ENCODE measurements at places on chromosomes 11 and 22.
A peak's percentile ranks its signal among the peaks of the same experiment; 100 is the strongest.

DNA sequence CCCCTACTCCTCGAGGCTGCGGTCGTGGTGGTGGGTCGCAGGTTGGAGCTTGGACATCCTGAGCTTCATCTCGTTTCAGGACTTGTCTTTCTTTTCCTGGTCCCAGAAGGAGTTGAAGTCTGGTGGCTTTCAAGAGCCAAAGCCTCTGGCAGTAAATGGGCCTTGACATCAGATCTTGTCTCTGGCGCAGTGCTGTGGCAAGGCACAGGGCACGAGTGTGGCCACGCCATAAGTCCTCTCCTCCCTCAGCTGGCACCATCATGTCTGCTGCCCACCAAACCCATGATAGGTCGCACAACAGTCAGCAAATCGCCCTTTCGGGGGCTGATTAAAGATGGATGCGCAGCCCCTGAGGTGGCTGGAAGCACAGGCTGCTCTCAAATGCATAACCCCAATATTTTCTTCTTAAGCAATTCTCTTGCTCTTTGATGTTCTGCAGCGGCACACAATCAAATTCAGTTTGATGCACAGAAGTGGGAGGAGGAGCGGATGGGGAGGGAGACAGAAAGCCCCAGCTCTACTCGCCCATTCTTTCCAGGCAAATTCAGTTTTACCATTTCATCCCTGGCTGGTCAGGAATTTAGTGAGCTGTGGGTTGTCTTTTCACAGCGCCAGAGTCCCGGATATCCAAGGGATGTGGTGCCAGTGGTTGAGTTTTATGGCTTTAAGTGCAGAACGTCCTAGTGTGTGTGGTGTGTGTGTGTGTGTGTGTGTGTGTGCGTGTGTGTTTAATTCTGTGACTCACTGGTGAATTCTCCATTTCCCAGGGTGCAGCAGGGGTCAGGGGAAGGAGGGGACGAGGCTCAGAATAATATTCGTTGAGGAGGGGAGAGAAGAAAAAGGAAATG lies 162.0 kb downstream of the DSCAML1 start:
- DNase-seq, result no peak

GRCh38 chr11:32374261-32374711 lies 61.1 kb downstream of the WT1 start:
- DNase-seq, result peak; percentile 41

- DNase-seq, result no peak
Observed at GRCh38 chr11:23856654-23857053, 640.2 kb upstream of the LUZP2 start.

GRCh38 chr11:15826826-15827225 lies 529.5 kb downstream of the SOX6 start:
- peak; percentile 25 for DNase-seq

DNA sequence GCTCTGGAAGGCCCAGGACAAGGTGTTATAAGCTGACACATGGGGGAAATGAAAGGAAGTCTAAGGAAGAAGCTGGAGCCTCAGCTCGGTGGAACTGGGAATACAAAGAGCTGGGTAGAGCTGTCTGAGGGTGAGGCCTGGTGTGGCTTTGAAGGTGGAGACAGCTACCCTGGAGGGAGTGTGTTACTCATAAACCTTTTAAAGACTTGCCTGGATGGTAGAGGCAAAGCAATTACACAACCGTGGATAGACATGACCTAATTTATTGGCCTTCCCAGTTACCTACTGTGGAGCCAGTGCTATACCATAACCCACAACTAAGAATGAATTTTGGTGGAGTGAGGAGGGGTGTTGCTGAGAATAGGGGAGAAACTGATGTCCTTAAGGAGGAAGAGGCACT lies 22.6 kb downstream of the EXPH5 start:
- no peak for DNase-seq

DNA sequence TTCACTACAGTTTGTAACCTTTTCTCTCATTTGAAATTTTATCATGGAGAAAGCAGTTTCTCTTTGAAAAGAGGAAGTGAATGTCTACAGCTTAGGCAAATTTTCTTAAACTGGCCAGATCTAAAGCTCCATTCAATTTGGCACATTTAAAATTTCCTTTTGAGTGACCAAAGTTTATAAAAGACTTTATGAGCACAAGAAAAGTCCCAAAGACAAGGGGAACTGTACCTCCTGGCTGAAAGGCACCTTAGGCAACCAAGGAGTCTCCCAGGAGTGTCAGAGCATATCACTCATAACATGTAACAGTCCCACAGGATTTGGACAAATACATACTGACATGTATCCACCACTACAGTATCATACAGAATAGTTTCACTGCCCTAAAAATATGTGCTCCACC lies 41.3 kb downstream of the NARS2 start:
- no peak for DNase-seq

GRCh38 chr22:48756146-48757111 lies 1071.2 kb downstream of the BRD1 start:
- DNase-seq, result no peak

DNA sequence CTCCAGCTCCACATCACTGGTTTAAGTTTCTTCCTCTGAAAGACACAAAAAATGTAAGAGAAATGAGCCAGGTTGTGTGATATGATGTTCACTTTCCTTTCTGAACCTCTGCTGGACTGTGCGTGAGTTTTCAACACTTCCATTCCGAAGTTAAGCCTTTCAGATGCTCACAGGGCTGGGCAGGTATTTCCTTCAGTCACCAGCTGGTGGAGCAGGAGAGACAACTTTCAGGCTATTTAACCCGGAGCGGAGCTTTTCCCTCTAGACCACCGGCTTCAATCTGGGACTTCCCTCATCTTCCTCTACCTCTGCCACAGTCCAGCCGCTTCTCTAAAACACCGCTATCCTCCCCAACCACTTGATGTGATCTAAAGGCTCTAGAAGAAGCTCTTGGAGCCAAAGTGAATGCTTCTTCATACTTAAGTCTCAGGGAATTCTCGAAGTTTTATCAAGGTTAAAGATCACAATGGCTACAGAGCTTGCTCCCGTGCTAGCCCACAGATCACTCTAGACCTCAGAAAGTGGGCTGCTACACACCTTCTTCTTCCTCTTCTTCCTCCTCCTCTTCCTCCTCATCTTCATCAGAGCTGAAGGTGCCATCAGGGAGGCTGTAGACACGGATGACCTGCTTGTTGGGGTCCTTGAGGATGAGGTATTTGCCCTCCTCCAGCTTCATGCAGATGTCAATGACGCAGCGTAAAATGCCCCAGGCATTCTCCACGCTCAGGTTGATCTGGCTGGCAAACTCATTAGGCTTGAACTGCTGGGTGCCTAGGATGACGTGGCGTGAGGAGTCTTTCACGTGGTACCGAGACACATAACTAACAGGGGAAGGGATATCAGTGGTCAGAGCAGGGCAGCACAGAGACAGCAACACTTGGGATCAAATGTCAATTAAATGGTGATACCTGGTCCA lies 4.4 kb upstream of the FOXRED2 start:
- DNase-seq, result peak; percentile 52

GRCh38 chr11:120950880-120951279 lies 73.0 kb upstream of the TBCEL start:
- no peak for DNase-seq

- no peak for DNase-seq
Observed at GRCh38 chr11:129315781-129316579, 59.7 kb upstream of the BARX2 start.

GRCh38 chr22:36201630-36202319 lies at the start of gene APOL4:
APOL4 (minus strand) TSS chr22:36201809; CDS start chr22:36201734, 75 bp downstream.
- no peak for DNase-seq

DNA sequence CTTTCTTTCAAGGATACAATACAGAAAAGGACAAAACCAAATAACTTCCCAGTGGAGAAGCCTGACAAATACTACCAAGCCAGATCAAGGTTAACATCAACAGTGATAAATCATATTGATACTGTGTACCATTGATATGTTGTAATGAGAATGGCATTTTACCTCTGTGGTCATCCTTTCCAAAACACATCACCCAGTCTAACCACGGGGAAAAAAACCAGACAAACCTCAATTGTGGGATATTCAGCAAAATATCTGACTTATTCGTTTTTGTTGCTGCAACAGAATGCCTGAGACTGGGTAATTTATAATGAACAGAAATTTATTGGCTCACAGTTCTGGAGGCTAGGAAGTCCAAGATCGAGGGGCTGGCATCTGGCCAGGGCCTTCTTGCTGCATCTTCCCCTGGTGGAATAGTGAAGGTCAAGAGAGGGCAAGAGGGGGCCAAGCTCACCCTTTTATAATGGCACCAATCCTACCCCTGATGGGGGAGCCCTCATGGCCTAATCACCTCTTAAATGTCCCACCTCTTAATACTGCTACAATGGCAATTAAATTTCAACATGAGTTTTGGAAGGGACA lies 66.1 kb downstream of the FAM76B start:
- DNase-seq, result no peak

DNA sequence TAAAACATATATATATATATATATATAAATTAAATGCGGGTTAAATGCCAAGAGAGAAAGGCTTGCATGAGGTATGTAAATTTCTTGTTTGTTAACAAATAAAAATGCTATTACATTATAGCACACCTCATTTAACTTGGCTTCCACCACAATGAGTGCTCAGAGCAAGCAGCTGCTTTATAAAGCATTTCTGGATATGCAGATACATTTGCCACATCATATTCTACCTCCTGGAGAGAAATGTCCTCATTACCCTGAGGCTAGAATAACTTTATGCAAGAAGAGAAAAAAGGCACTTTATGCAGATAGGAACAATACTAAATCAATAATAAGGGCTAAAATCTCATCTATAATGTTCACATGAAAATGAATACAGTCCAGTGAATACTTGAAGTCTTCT lies 181.7 kb upstream of the CCDC90B start:
- no peak for DNase-seq

DNA sequence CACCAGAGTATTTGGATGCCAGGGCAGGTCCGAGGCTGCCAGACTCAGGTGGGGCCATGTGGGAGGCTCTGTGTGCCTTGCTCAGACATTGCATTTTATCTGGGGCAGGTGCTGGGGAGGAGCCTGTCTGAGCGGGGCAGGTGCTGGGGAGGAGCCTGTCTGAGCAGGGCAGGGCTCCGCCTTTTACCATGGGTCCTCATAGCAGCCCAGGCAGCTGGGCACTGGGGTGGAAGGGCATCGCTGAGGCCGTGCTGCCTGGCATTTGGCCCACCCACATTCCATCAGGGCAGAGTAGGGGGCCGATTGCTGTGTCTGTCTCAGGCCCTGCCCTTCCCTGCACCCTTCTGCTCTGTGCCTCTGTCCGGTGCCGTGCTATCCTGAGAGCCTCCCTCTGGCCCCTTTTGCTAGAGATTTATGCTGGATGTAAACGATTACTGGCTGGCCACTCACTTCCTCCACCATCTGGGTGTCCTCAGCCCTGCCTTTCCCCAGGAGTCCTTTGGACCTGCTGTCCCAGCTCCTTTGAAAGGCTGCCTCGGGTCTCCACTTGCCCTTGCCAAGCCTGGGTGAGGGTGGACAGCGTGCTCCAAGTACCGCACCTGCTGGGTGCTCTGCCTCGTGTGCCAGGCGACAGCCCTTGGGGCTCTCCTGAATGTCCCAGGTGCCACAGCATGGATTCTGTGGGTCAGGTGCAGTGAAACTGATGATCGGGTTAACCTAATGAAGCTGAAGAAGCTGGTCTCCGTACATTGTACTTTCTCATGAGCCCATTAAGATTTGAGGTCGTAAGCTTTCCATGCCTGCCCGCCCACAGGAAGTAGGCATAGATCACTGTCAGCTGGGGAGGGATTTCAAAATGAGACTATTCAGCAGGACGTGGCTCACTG lies 281.6 kb downstream of the TBC1D22A start:
- no peak for DNase-seq

DNA sequence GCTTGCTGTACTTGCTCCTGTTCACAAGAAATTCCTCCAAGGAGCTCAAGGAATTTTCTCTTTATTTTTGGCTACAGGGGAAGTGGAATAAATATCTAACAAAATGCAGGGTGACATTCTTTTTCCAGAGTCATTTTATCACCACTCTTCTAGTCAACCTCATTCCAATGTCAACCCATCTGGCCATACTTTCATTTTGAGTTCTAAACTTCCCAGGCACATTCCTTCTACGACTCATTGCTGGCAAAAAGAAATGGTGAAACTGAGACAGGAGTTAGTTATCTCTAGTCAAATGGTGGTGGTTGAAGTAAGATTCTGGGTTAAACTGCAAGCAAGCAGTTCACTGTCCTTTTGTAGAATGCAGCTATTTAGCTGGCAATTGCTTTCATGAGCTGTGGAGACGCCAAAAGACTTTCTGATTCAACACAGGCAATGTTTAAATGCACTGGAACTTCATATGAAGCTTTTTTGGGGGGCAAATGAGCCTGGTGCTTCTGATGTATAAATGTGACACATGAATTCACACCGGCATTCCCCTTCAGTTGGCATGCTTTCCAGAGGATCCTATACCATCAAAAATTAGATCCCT lies 304.6 kb downstream of the CADM1 start:
- DNase-seq, result no peak

DNA sequence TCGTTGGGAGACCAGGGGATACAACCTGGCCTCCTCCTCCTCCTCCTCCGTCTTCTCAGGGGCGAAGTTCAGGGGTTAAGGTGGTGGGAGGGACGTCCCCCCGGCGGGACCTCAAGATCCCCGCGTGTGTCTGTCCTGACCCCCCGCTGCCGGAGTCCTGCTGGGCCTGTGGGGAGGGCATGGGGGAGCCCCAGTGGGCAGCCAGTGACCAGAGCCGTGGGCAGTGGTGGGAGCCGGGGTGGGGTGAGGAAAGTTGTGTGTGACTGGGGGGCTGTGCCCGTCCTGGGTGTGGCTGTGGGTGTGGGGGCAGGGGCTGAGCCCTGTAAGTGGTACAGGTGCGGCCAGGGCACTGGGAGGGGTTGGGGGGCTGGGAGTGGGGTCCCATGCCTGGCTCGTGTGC lies 10.1 kb downstream of the TSPAN4 start:
- DNase-seq, result no peak

GRCh38 chr11:122085264-122085663 lies 30.8 kb downstream of the BLID start:
- DNase-seq, result no peak

DNA sequence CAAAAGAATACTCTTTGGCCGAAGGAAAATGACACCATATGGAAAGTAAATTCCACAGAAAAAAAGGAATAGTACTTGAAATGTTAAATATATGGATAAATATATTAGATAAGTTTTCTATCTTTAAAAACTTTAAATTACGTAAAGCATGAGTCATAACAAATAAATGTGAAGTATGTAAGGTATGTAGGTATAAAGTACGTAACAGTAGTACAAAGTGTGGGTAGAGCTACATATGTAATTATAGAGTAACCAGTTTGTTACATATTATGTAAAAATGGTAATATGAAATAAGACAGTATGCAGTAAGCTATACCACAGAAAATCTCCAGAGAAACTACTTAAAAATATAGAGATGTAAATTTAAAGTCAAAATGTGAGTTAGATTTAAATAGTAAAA lies 582.3 kb upstream of the CHORDC1 start:
- DNase-seq, result no peak

GRCh38 chr11:46295312-46296058 lies 18.0 kb downstream of the CREB3L1 start:
- DNase-seq, result no peak

GRCh38 chr11:17384002-17384511 lies 4.4 kb downstream of the KCNJ11 start:
- DNase-seq, result peak; percentile 59

DNA sequence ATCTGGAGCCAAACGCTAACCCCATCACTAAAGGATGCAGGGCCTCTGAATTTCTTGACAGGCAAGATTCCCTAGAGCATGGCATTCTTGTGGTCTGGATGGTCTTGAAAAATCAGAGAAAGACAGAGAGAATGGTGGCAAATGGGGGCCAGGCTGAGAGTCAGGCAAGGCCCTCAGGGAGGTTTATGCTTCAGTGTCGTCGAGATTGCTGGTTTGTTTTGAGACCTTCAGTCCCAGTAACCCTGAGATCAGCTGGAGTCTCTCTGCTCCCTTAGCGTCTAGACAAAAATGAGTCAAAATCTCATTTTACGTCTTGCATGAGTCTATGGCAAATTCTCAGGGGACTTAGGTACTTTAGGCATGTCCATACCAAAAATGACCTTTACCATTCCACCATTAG lies 539.3 kb downstream of the SOX6 start:
- no peak for DNase-seq

Measured in A549 (cell line).